Peyer's patch (tissue), 4 donors: ENCODE measurements at places on chromosomes 13 and 19. TPM values are rescaled to one million over a fixed set of nuclear protein-coding genes. Genes with fewer than 3 reads are reported as not detected.
A peak's percentile ranks its signal among the peaks of the same experiment; 100 is the strongest.

Gene ANGPTL8
- not detected for total RNA-seq

Gene KLHL1
- not detected for total RNA-seq

Gene ACER1
- not detected for total RNA-seq

Gene UBE2L5
- total RNA-seq = not detected

- H3K4me3 ChIP-seq = no peak overlapping the region
- H3K27ac ChIP-seq = no peak overlapping the region
- no peak for DNase-seq
- H3K4me1 ChIP-seq = no peaks in the 10 kb centered on the region
These were observed 9.3 kb downstream of the ZNF780A start for GRCh38 chr19:40081411-40081810.

GRCh38 chr13:100845128-100845757, 170.6 kb upstream of the TMTC4 start:
- no peaks in the 10 kb centered on the region for H3K4me1 ChIP-seq
- H3K4me3 ChIP-seq = no peak overlapping the region
- no peak for DNase-seq
- no peaks in the 10 kb centered on the region for H3K36me3 ChIP-seq

- H3K27ac ChIP-seq = no peak overlapping the region
- no peaks in the 10 kb centered on the region for H3K27me3 ChIP-seq
These were observed 4.9 kb upstream of the HSPH1 start for GRCh38 chr13:31166591-31166990.

- no peaks in the 10 kb centered on the region for H3K36me3 ChIP-seq
- no peaks in the 10 kb centered on the region for H3K4me1 ChIP-seq
- H3K4me3 ChIP-seq = no peak overlapping the region
- peak; percentile 83 for DNase-seq
- H3K27me3 ChIP-seq = no peaks in the 10 kb centered on the region
These were observed 84.3 kb downstream of the IER2 start for GRCh38 chr19:13234518-13234917.

DNA sequence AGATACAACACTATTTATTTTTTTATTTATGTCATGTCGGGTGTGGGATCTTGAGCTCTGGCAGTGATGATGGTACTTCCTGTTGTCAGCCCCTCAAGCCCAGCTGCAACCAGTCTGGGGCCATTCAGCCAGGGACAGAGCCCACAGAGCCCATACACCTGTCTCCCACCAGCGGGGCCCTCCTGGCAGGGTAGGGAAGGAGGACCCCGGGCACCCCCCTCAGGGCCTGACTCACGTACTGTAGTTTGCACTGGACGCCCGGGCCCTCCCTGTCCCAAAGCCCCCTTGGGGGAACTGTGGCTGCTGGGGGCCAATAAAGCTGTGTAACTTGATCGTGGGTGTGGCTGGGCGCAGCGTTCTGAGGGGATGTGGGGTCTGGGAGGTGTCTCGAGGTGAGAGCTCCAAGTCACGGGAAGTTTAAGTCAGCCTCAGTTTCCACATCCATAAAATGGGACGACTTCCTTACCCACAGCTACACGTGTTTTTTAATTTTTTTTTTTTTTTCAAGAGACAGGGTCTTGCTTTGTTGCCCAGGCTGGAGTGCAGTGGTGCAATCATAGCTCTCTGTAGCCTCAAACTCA, 9.5 kb downstream of the ATG4D start:
- H3K27ac ChIP-seq = peak overlapping the region; percentile 84
- H3K36me3 ChIP-seq = no peaks in the 10 kb centered on the region
- H3K4me1 ChIP-seq = peaks cover 29% of the 10 kb centered on the region
- no peak for DNase-seq

- no peaks in the 10 kb centered on the region for H3K27me3 ChIP-seq
- DNase-seq = no peak
- no peak overlapping the region for H3K4me3 ChIP-seq
- H3K27ac ChIP-seq = no peak overlapping the region
- H3K36me3 ChIP-seq = no peaks in the 10 kb centered on the region
- H3K4me1 ChIP-seq = no peaks in the 10 kb centered on the region
These were observed 23.6 kb downstream of the AP3D1 start for GRCh38 chr19:2127758-2128157.

DNA sequence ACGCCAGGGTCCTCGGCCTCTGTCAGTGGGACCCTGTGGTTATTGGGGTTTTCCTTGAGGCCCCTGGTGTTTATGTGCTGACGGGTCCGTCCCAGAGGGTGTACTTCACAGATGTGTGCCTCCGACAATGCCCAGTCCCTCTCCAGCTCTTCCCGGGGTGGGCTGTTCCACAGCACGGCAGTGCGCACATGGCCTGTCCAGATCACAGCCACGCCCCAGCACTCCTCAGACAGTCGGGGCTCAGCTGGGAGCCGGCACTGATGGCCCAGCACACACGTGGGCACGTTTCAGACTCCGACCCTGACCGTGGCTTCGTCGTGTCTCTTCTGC, 16.9 kb upstream of the F7 start:
- H3K27me3 ChIP-seq = no peaks in the 10 kb centered on the region
- H3K27ac ChIP-seq = no peak overlapping the region
- no peak for DNase-seq
- H3K4me3 ChIP-seq = no peak overlapping the region
- no peaks in the 10 kb centered on the region for H3K36me3 ChIP-seq

GRCh38 chr13:24495151-24495729, 17.3 kb downstream of the PARP4 start:
- H3K4me1 ChIP-seq = no peaks in the 10 kb centered on the region
- DNase-seq = no peak
- no peak overlapping the region for H3K27ac ChIP-seq

GRCh38 chr19:57310792-57311191, 9.5 kb upstream of the ZNF543 start:
- H3K4me3 ChIP-seq = no peak overlapping the region
- H3K27me3 ChIP-seq = no peaks in the 10 kb centered on the region
- H3K4me1 ChIP-seq = no peaks in the 10 kb centered on the region
- H3K36me3 ChIP-seq = no peaks in the 10 kb centered on the region

DNA sequence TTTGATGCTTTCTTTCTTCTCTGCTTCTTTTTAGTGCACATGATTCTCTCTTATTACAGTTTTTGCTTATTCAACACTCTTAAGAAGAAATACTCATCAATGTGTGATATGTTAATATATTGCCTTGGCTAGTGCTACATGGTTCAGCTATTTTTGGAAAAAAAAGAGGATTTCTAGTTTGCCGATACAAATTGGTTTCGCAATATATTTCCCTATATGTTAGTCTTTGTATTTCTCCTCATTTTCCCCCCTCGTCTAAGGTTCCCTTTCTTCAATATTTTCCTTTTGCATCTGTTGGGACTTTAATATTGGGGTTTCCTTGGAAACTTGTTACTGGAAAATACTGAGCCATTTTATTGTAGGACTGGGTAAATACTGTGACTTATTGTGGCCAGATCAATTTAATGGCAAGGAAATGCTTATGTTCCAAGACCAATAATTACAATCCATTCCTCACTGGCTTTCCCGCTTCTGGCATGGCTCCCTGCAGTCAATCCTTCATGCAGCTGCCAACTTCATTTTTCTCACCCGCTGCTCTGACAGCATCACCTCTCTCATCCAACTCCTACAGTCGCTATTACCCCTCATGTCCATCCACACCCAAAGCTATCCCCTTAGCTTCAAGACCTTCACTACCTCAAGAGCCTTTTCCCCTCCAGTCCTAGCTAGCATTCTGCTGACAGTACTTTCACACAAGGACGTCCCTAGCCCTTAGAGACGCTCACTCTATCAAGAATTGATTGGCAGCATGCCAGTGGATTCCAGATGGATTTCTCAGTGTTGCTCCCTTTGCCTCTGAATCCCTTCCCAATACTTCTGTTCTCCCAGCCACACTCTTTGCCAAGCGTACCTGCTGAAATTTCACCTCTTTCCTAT, 280.1 kb upstream of the TMTC4 start:
- no peaks in the 10 kb centered on the region for H3K4me1 ChIP-seq
- no peaks in the 10 kb centered on the region for H3K36me3 ChIP-seq

- H3K36me3 ChIP-seq = no peaks in the 10 kb centered on the region
- no peak overlapping the region for H3K27ac ChIP-seq
- H3K27me3 ChIP-seq = no peaks in the 10 kb centered on the region
- no peaks in the 10 kb centered on the region for H3K4me1 ChIP-seq
- H3K4me3 ChIP-seq = no peak overlapping the region
These were observed 8.3 kb upstream of the CDC42EP5 start for GRCh38 chr19:54481326-54481930.

DNA sequence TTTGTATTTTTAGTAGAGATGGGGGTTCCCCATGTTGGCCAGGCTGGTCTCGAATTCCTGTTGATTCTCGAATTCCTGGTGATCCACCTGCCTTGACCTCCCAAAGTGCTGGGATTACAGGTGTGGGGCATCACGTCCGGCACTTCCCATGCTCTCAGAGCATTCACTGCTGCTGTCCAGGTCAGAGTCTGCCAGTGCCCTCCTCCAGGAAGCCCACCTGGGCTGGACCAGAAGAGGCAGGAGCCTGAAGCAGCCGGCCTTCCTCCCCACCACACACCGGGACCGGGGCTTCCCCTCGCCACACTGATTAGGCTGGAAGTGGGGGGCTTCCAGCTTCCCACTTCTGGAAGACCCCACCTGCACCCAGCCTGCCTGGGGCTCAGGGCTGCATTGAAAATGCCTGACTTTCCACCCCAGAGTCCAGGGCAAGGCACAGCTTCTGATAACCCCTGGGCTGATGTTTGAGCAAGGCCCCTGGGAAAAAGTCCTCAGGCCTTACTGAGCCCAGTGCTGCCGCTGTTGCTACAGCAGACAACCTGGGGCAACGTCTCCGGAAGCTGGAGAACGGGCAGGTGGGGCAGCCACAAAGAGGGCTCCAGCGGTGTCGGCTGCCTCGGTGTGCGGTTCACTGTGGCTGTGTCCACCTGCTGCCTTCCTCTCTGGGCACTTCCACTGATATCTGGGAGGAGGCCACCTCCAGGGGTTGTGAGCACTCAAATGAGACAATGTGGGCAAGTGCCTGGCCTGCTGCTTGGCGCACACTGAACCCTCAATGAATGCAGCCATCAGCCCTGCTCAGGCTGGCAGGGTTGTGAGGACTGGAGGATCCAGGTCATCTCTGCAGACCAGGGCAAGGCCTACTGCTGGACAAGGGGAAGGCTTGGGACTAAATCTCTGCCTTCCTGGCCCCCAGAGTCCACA, 22.6 kb downstream of the CEBPA start:
- H3K27ac ChIP-seq = no peak overlapping the region
- H3K27me3 ChIP-seq = no peaks in the 10 kb centered on the region
- DNase-seq = no peak
- H3K4me1 ChIP-seq = no peaks in the 10 kb centered on the region

DNA sequence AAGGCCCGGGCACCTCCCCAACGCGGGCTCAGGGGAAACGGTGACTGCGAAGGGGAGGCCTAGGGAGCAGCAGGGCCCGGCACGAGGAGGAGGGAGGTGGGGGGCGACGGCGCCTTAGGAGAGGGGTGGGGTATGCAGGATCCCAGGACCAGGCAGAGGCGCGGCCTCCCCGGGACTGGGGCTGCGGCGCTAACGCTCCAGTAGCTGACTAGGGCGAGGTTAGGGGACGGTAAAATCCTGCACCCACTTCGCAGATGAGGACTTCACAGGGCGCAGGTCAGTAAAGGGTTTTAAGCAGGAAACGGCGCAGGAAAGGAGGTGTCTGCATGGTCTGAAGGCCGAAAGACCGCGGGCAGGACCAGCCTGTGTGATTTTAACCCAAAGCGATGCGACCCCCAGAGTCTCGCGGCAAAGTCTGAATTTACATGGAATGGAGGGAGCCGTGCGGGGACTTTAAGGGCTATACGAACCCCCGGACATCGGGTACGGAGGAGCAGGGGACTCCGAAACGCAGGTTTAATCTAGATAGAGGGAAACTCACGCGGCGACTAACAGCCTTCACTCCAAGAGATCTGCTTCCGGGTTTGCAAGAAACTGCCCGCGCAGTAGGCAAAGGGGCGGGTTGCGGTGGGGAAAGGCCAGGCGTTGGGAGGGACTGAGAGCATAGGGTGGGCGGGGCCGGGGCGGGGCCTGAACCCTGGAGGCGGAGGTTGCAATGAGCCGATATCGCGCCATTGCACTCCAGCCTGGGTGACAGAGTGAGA, at the start of gene ZNF665:
TSS of gene ZNF665 (minus strand) at position 588 of the 764 bp plus-strand sequence. CDS start 10,460 bp downstream, outside the sequence.
- peak; percentile 85 for DNase-seq
- no peaks in the 10 kb centered on the region for H3K36me3 ChIP-seq
- peak within 1 kb of the TSS; percentile 78 for H3K27ac ChIP-seq
- H3K4me1 ChIP-seq = no peaks in the 10 kb centered on the region

DNA sequence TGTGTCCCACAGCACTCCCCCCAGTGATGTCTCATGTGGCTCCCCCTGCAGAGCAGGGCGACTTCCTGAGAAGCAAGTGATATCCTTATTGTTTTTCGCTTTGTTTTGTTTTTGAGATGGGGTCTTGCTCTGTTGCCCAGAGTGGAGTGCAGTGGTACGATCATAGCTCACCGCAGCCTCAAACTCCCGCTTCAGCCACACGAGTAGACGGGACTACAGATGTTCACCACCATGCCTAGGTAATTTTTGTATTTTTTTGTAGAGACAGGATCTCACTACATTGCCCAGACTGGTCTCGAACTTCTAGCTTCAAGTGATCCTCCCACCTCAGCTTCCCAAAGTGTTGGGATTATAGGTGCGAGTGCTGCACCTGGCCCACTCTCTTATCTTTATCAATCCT, 5.0 kb downstream of the CEP89 start:
- no peak for DNase-seq
- H3K27me3 ChIP-seq = no peaks in the 10 kb centered on the region
- H3K36me3 ChIP-seq = peaks cover 34% of the 10 kb centered on the region
- H3K4me3 ChIP-seq = no peak overlapping the region

DNA sequence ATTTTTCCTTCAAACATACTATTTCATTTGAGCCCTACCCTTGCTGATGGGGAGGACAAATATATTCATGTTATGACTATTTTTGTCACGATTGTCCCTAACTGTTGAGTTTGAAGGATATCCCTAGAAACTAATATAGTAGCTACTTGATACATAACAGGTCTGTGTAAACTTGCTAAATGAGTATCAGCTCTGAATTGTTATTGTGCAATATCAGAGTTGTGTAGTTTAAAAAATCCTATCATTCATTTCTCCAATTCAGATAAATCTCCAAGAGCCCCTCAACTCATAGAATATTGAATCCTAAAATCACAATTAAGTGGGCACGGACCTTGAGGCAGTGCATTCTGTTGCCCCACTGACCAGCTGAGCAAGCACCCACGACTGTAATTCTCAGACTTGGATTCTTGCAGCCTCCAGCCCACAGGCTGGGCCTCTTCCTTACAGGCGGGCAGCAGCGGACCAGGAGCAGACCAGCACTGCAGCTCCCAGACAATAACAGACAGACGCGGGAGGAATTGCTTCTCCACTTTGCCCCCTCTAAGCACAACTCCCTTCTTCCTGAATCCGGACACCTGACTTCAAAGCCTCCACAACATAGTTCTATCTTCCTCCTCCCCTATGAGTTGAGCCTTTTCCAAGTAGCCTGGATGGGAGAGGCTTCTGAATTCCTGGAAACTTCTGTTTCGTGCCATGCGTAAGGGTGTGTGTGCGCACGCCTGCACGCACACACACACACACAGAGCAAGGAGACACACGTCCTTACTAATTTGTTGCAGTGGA, 337.6 kb upstream of the ARGLU1 start:
- no peaks in the 10 kb centered on the region for H3K27me3 ChIP-seq
- DNase-seq = no peak
- no peak overlapping the region for H3K27ac ChIP-seq
- no peak overlapping the region for H3K4me3 ChIP-seq
- no peaks in the 10 kb centered on the region for H3K36me3 ChIP-seq
